Activated CD4-positive, alpha-beta T cell treated with anti-CD3 and anti-CD28 coated beads for 36 hours (primary cell): ENCODE measurements at places on chromosomes 4 and X. TPM values are rescaled to one million over a fixed set of nuclear protein-coding genes. Genes with fewer than 3 reads are reported as not detected.

The MAGEA11 gene
- not detected for total RNA-seq

The PABPC1L2B gene
- not detected for total RNA-seq

- H3K4me1 ChIP-seq: no peaks in the 10 kb centered on the region
- H3K27ac ChIP-seq: no peak overlapping the region
- no peak overlapping the region for H3K4me3 ChIP-seq
- H3K36me3 ChIP-seq: no peaks in the 10 kb centered on the region
Measured at GRCh38 chrX:110699109-110699508, 96.5 kb downstream of the CHRDL1 start.

The MAGEB6B gene
- total RNA-seq: not detected

DNA sequence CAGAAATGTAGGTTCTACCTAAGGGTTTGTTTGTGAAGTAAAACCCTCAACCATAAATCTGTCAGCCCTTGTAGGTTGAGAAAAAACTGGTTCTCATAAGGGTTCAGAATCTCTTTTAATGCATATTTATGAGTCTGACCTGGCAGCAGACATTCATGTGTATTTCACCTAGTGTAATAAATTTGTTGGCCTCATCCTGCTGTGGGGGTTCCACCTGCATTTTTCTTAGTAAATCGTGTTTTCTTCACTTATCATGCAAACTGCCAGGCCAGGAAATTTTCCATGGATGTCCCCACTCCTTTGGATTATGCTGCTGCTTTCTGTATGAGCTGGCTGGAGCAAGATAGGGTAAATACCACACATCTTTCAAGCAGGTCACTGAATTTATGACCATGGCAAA lies 42.4 kb downstream of the KLHL13 start:
- no peak overlapping the region for H3K4me3 ChIP-seq
- no peaks in the 10 kb centered on the region for H3K4me1 ChIP-seq
- no peak overlapping the region for H3K27ac ChIP-seq
- no peak for DNase-seq
- H3K36me3 ChIP-seq: no peaks in the 10 kb centered on the region
- H3K27me3 ChIP-seq: no peaks in the 10 kb centered on the region

GRCh38 chrX:20461576-20461975 lies 194.9 kb upstream of the RPS6KA3 start:
- no peak for DNase-seq
- H3K36me3 ChIP-seq: peaks cover under 1% of the 10 kb centered on the region
- H3K4me1 ChIP-seq: peaks cover 26% of the 10 kb centered on the region

DNA sequence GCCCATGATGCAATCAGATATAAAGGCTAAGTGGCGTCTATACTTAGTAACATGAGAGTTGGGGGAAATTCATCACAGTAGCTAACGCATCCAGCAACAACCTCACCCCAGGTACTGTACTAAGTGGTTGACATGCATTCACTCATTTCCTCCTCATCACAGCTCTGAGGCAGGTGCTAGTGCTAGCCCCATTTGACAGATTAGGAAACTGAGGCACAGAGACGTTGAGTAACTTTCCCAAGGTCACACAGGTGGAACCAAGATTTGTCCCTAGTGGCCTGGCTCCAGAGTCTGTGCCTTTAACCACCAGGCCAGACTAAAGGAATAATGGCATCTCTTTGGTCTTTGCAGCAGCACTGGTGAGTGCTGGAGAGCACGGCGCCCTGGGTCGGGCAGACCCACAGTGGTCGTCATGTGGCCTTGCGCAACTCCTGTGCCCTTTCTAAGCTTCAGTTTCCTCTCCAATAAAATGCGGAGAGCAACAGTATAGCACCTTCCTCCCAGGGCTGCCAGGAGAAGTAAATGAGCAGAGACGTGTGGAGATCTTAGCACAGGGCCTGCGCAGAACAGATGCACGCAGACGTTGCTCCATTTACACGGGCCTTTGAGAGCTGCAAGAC lies 186.4 kb downstream of the BCOR start:
- H3K27ac ChIP-seq: no peak overlapping the region
- no peaks in the 10 kb centered on the region for H3K36me3 ChIP-seq
- H3K4me3 ChIP-seq: no peak overlapping the region
- H3K27me3 ChIP-seq: no peaks in the 10 kb centered on the region
- DNase-seq: no peak

GRCh38 chr4:89640620-89641366 lies 196.2 kb downstream of the SNCA start:
- no peak overlapping the region for H3K4me3 ChIP-seq

- DNase-seq: no peak
- H3K27me3 ChIP-seq: no peaks in the 10 kb centered on the region
Measured at GRCh38 chr4:101050088-101050836, 297.1 kb downstream of the PPP3CA start.

The ADH1B gene
- not detected for total RNA-seq

The DMRTC1 gene
- 0.18 TPM for total RNA-seq

The ARHGAP36 gene
- total RNA-seq: not detected

- H3K4me3 ChIP-seq: no peak overlapping the region
- no peak for DNase-seq
- no peaks in the 10 kb centered on the region for H3K36me3 ChIP-seq
Measured at GRCh38 chr4:27595571-27596360, 735.1 kb downstream of the STIM2 start.

DNA sequence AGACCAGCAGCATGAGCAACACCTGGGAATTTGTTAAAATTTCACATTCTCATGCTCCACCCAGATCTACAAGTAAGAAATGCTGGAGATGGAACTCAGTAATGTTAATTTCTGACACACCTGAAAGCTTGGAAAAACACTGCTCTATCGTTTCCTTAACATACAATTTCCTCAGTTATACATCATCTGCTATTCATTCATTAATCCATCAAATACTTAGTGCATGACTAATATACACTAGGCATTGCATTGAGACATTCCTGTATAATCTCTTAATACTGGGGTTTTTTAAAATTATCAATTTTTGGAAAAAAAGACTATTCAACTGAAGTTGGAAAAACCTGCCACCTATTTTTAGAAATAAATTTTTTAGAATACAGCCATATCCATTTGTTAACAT lies 106.1 kb downstream of the CHM start:
- H3K27me3 ChIP-seq: no peaks in the 10 kb centered on the region
- DNase-seq: no peak
- peaks cover 30% of the 10 kb centered on the region for H3K36me3 ChIP-seq
- H3K4me1 ChIP-seq: no peaks in the 10 kb centered on the region
- H3K27ac ChIP-seq: no peak overlapping the region

DNA sequence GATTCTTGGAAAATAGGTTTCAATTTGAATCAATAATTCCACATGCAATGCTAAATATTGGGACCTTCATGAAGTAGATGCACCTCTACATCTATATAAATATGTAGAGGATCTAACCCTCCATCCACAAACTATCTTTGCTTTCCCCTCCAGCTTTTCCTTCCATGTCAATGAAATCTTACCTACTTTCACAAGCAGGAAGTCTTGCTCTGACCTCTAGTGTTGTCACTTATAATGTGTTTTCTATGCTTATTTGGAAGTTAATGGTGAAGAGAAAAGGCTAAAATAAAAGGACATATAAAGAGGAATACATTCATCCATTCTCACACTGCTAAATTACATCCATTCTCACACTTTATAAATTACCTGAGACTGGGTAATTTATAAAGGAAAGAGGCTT lies 472.7 kb upstream of the DIAPH2 start:
- H3K4me1 ChIP-seq: no peaks in the 10 kb centered on the region
- H3K27me3 ChIP-seq: no peaks in the 10 kb centered on the region
- H3K27ac ChIP-seq: no peak overlapping the region
- H3K4me3 ChIP-seq: no peak overlapping the region
- H3K36me3 ChIP-seq: no peaks in the 10 kb centered on the region

DNA sequence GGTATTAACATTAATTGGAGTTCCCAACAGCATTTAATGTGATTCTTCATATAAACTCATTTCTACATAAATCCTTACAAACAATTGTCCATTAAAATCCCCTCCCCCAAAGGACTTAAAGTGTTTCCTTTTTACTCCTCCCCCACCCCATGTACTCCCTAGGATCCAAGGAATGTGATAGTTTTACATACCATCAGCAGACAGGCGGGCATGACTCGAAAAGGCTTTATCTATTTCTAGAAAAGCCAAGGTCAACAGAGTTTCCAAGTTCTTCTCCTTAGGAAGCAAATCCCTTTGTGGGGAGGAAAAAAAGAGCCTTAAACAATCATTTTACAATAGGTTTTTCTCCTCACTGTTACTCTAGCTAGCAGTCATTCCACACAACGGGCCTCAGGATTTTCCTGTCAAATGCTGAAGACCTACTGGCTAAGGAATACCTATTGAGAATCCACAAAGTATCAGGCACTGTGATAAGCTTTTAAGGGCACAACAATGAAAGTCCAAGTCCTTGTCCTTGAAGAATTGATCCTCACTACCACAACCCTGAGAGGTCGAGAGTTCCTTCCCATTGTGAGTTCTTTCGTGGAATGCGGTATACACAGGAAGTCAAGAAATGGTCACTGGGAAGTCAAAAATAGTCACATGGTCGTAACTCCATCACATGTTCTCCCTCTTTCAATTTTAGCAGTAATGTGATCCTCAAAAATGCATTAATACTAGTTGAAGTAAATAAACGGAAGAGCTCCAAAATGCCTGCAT lies 7.2 kb downstream of the PPM1K start:
- DNase-seq: no peak
- no peaks in the 10 kb centered on the region for H3K27me3 ChIP-seq
- peaks cover 43% of the 10 kb centered on the region for H3K36me3 ChIP-seq
- H3K4me3 ChIP-seq: no peak overlapping the region

DNA sequence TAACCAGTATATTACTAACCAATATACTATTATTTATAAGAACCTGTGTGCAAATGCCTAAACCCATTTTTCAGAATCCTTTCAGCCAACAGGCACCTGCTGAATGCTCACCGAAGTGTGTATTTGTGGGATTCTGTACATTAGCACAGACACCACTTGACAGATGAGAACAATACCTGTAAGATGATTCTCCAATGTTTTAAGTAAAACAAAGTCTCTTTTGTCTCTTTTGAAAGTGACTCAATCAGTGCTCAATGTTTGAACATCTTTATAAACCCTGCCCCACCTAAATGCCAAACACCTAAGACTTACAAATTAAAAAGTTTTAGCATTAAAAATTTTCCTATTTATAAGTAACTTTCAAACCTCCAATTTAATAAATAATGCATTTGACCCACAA lies 763 bp downstream of the ASB9 start:
- no peak overlapping the region for H3K4me3 ChIP-seq
- H3K27me3 ChIP-seq: no peaks in the 10 kb centered on the region
- no peak overlapping the region for H3K27ac ChIP-seq
- DNase-seq: no peak
- H3K4me1 ChIP-seq: peaks cover 10% of the 10 kb centered on the region
- no peaks in the 10 kb centered on the region for H3K36me3 ChIP-seq

DNA sequence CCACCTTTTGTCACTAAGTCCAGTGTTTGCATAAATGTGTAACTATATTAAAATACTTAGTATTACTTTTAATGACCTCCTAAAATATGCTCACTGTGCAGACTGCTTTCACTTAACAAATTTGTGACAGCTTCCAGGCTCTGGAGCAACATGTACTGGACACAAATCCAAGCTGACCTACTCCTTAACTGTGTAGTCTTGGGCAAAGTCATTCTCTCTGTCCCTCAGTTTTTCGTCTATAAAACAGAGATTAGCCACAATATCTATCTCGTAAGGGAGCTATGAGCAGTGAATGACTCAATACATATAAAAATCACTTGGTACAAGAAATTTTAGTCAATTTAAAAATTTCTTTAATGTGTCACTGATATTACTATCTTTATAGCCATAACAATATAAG lies 20.4 kb upstream of the RAB40A start:
- no peak overlapping the region for H3K27ac ChIP-seq
- no peak for DNase-seq
- no peaks in the 10 kb centered on the region for H3K27me3 ChIP-seq
- H3K4me1 ChIP-seq: no peaks in the 10 kb centered on the region
- H3K36me3 ChIP-seq: no peaks in the 10 kb centered on the region
- no peak overlapping the region for H3K4me3 ChIP-seq

DNA sequence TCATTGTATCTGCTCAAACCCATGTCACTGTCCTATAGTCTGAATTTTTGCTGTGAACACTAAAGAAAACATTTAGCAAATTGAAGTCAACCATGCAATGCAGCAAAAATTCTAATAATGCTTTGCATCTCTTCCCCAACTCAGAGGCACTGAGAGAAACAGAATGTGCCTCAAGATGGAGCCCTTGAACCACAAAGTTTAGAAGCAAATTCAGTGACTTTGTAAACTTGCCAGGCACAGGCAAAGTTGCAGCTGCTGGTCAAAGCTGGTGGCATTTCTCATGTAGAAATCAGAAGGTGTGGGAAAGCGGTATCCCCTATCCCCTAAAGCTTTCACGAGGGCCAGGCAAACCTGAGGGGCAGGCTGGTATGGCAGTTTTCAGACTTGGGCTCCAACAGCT lies 121.7 kb upstream of the DIPK2B start:
- peaks cover 7% of the 10 kb centered on the region for H3K4me1 ChIP-seq
- H3K27me3 ChIP-seq: peaks cover 4% of the 10 kb centered on the region
- no peak overlapping the region for H3K27ac ChIP-seq
- H3K4me3 ChIP-seq: no peak overlapping the region
- no peaks in the 10 kb centered on the region for H3K36me3 ChIP-seq
- DNase-seq: peak; percentile 20

DNA sequence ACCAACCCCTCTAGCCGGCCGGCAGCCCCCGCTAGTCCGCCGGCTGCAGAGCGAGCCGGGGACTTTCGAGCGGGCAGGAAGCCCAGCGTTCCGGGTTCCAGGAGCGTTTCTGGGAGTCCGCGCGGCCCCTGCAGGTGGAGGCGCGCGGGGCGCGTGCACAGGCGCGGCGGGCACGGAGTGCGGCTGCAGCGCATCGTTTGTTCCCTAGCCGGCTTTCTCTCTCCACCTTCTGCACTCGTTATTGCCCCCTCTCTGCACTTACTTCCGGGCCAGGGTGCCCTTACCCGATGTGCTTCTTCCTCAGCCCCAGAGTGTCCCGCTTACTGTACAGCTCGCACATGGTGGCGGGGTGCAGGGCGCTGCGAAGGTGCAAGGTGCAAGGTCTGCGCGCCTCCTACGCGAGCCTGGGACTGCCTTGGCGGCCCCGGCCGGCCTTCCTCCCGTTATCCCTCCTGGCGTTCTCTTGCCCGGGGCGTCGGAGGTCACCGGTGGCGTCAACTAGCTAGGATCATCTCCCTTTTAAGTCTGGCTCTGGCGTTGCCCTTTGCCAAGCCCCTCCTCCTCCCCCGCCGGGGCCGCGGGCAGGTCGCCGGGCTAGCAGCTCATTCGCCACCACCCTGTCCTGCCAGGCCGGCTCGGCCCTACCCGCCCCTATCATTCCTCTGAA lies at the start of gene ETNPPL:
TSS of gene ETNPPL (minus strand) at position 495 of the 667 bp plus-strand sequence. CDS start at position 340, 155 bp downstream.
- peaks cover 11% of the 10 kb centered on the region for H3K4me1 ChIP-seq
- peaks cover 31% of the 10 kb centered on the region for H3K27me3 ChIP-seq
- H3K4me3 ChIP-seq: peak within 1 kb of the TSS; percentile 68
- H3K36me3 ChIP-seq: no peaks in the 10 kb centered on the region
- peak; percentile 49 for DNase-seq
- H3K27ac ChIP-seq: peak within 1 kb of the TSS; percentile 40
